Progenitor cell of endocrine pancreas (in vitro differentiated cells): ENCODE measurements at places on chromosomes 2 and 18. TPM values are rescaled to one million over a fixed set of nuclear protein-coding genes. Genes with fewer than 3 reads are reported as not detected.

LHCGR gene
- total RNA-seq: not detected in 2 replicates

LCT gene
- 0.19 TPM in 1 of 2 replicates, not detected in the other for total RNA-seq

C2orf78 gene
- total RNA-seq: not detected in 2 replicates

SP5 gene
- total RNA-seq: 0.60 and 1.9 TPM in 2 replicates

RSAD2 gene
- 4.4 and 5.3 TPM in 2 replicates for total RNA-seq

KCNF1 gene
- 0.55 and 0.71 TPM in 2 replicates for total RNA-seq

IL37 gene
- not detected in 2 replicates for total RNA-seq

GRCh38 chr2:182132605-182133004 lies 147.0 kb downstream of the PPP1R1C start:
- no peak overlapping the region for H3K27ac ChIP-seq
- H3K36me3 ChIP-seq: no peaks in the 10 kb centered on the region
- no peak for DNase-seq
- H3K27me3 ChIP-seq: peaks cover 4% of the 10 kb centered on the region
- no peak overlapping the region for H3K4me3 ChIP-seq

DNA sequence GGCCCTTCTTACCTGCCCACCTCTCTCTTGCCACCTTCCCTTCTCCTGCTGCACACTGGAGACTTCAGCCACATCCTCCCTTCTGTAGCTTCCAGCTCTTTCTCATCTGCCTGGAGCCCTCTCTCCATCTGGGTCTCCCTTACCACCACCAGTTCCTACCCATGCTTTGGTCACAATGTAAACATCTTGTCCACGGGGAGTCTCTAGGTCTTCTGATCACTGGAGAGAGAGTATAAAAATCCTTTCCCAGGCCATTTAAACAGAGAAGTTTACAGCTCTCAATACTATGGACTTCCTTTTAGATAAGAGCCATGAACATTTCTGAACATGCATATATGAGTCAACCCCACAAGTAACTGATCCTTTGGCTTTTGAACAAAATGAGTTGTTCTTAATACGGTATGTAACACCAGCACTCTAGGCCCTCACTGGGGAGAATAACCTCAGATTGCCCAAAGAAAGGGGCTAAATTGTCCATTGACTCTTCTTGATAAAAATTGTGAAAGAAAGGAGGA lies 5.8 kb downstream of the ARHGAP25 start:
- DNase-seq: no peak
- peaks cover 2% of the 10 kb centered on the region for H3K4me1 ChIP-seq
- H3K4me3 ChIP-seq: no peak overlapping the region
- no peaks in the 10 kb centered on the region for H3K36me3 ChIP-seq
- H3K27ac ChIP-seq: no peak overlapping the region

DNA sequence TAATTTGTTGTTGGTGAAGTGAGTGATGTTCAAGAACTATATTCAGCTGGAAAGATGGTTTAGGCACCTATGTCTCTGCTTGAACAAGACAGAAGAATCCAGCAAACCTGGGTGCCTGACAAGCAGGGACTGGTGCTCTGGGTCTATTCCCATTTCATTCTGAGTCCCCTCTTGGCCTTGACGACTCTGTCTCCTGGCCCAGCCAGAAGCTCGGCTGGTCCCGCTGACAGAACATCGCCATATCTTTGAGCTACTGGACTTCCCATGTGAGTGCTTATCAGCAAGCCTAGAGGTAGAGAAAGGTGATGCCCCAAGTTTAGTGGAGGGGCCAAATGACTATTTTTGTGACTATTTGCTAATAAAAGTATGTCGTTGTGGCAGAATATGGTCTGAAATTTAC lies 48.2 kb downstream of the SDC1 start:
- no peak for DNase-seq
- H3K27ac ChIP-seq: no peak overlapping the region
- H3K4me1 ChIP-seq: no peaks in the 10 kb centered on the region
- H3K36me3 ChIP-seq: no peaks in the 10 kb centered on the region
- H3K27me3 ChIP-seq: no peaks in the 10 kb centered on the region

- H3K4me1 ChIP-seq: peaks cover 15% of the 10 kb centered on the region
- no peak overlapping the region for H3K4me3 ChIP-seq
- no peak overlapping the region for H3K27ac ChIP-seq
- peaks cover 9% of the 10 kb centered on the region for H3K27me3 ChIP-seq
These were observed 2109.4 kb upstream of the PIK3C3 start for GRCh38 chr18:39845631-39846030.

GRCh38 chr2:140274891-140275290 lies 1494.7 kb upstream of the NXPH2 start:
- H3K27ac ChIP-seq: no peak overlapping the region
- H3K4me1 ChIP-seq: no peaks in the 10 kb centered on the region
- no peak for DNase-seq
- H3K27me3 ChIP-seq: no peaks in the 10 kb centered on the region
- H3K4me3 ChIP-seq: no peak overlapping the region

GRCh38 chr2:134341476-134341875 lies 87.6 kb downstream of the MGAT5 start:
- H3K4me3 ChIP-seq: no peak overlapping the region
- peaks cover 29% of the 10 kb centered on the region for H3K36me3 ChIP-seq
- no peak for DNase-seq

DNA sequence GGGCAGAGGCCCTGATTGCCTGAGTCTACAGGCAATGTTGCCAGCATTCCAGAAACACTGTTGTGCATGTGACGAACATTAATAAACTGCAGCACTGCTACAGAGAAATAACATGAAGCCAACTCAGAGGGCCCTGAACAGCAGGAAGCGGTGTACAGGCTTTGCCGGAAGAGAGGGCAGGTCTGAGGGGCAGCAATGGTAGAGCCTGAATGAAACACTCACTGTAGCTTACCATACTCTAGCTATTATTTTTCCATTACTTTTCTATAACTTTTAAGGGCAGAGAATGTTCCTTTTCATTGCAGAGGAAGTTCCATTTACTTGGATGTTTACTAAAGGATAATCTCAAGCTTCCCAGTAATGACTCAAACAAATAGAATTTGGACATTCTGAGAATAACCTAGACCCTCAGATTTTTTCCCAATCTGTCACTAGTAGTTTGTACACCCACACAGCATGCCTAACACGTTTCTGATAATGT lies 150.4 kb downstream of the MTX2 start:
- no peak for DNase-seq
- peaks cover 2% of the 10 kb centered on the region for H3K27me3 ChIP-seq
- H3K4me3 ChIP-seq: no peak overlapping the region
- H3K27ac ChIP-seq: no peak overlapping the region
- no peaks in the 10 kb centered on the region for H3K36me3 ChIP-seq

- no peaks in the 10 kb centered on the region for H3K36me3 ChIP-seq
- H3K27me3 ChIP-seq: no peaks in the 10 kb centered on the region
- H3K27ac ChIP-seq: no peak overlapping the region
These were observed 67.0 kb downstream of the TSHZ1 start for GRCh38 chr18:75277610-75277928.

GRCh38 chr2:3094999-3095958 lies 282.3 kb downstream of the EIPR1 start:
- no peaks in the 10 kb centered on the region for H3K36me3 ChIP-seq
- no peak for DNase-seq
- H3K4me1 ChIP-seq: peaks cover 10% of the 10 kb centered on the region
- no peak overlapping the region for H3K4me3 ChIP-seq
- H3K27me3 ChIP-seq: no peaks in the 10 kb centered on the region

DNA sequence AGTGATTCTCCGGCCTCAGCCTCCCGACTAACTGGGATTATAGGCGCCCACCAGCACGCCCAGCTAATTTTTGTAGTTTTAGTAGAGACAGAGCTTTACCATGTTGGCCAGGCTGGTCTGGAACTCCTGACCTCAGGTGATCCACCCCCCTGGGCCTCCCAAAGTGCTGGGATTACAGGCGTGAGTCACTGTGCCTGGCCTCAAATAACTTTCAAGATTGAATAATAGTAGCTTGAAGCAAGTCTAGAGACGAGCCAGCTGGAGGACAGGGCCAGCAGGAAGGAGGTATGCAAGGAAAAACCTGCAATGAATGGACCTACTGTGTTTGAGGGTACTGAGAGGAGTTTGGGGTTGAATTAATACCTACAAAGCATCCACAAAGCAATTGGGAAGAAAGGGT lies 87.5 kb downstream of the MSH2 start:
- no peaks in the 10 kb centered on the region for H3K27me3 ChIP-seq
- no peak for DNase-seq
- H3K4me3 ChIP-seq: no peak overlapping the region

DNA sequence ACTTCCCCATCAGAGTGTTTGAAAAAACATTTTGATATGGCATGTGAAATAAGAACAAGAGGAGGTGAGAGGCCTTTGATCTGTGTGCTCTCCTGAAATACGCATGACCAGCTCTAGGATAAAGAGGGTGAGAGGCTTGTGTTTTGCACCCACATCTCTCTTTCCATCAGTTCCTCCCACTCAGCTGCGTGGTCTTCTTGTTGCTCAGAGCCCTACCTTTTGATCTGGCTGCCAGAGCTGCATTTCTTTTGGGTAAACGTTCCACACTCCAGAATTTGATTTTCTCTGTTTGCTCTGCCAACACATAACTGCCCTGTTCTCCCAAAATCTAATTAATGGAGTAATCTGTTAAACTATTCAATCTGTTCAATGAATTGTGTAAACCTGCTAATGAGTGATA lies 72.0 kb upstream of the FN1 start:
- peak overlapping the region; percentile 30 for H3K27ac ChIP-seq
- DNase-seq: no peak
- H3K4me1 ChIP-seq: peaks cover 40% of the 10 kb centered on the region
- H3K36me3 ChIP-seq: no peaks in the 10 kb centered on the region
- H3K4me3 ChIP-seq: no peak overlapping the region

GRCh38 chr2:66875941-66876462 lies 441.1 kb downstream of the MEIS1 start:
- no peak overlapping the region for H3K4me3 ChIP-seq
- H3K27me3 ChIP-seq: no peaks in the 10 kb centered on the region
- H3K36me3 ChIP-seq: no peaks in the 10 kb centered on the region
- H3K4me1 ChIP-seq: peaks cover 34% of the 10 kb centered on the region

- H3K27ac ChIP-seq: no peak overlapping the region
- no peak overlapping the region for H3K4me3 ChIP-seq
- no peaks in the 10 kb centered on the region for H3K4me1 ChIP-seq
- DNase-seq: no peak
- H3K27me3 ChIP-seq: peaks cover 23% of the 10 kb centered on the region
These were observed 37.7 kb upstream of the GPR155 start for GRCh38 chr2:174524527-174524926.

DNA sequence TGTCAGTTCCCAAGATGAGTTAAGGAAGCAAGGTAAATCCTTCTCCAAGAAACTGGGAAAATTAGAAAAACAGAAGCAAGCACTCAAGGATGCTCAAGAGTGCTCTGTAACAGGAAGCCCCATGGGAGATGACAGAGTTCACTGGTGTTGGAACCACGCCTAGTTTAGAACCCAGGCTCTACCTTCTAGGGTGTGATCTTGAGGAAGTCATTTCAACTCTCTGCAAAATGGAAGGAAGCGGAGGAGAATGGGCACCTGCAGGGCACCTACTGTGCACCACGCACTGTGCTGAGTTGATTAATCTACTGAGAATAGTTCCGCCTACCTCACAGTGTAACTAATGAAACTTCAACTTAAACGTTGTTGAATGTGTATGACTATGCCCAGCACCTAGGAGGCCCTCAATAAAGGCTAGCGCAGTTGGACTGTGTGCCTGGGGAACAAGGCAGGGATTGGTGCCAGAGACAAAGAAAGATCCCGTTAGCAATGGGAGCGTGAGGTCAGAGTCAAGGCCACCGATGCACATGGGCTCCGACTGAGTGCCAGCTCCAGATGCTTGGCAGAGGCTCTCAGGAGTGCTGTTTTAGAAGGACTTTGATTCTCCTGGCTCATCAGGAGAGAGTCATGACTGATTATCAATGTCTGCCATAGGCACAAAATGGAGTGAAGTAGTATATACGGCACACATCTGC lies 93.7 kb downstream of the MAPK4 start:
- no peak for DNase-seq
- peaks cover 11% of the 10 kb centered on the region for H3K4me1 ChIP-seq
- no peaks in the 10 kb centered on the region for H3K27me3 ChIP-seq
- H3K27ac ChIP-seq: no peak overlapping the region
- no peaks in the 10 kb centered on the region for H3K36me3 ChIP-seq

- H3K27me3 ChIP-seq: no peaks in the 10 kb centered on the region
- no peak overlapping the region for H3K27ac ChIP-seq
- no peaks in the 10 kb centered on the region for H3K36me3 ChIP-seq
- H3K4me1 ChIP-seq: peaks cover 11% of the 10 kb centered on the region
- no peak for DNase-seq
- no peak overlapping the region for H3K4me3 ChIP-seq
These were observed 18.2 kb upstream of the ACSL3 start for GRCh38 chr2:222842491-222843174.

DNA sequence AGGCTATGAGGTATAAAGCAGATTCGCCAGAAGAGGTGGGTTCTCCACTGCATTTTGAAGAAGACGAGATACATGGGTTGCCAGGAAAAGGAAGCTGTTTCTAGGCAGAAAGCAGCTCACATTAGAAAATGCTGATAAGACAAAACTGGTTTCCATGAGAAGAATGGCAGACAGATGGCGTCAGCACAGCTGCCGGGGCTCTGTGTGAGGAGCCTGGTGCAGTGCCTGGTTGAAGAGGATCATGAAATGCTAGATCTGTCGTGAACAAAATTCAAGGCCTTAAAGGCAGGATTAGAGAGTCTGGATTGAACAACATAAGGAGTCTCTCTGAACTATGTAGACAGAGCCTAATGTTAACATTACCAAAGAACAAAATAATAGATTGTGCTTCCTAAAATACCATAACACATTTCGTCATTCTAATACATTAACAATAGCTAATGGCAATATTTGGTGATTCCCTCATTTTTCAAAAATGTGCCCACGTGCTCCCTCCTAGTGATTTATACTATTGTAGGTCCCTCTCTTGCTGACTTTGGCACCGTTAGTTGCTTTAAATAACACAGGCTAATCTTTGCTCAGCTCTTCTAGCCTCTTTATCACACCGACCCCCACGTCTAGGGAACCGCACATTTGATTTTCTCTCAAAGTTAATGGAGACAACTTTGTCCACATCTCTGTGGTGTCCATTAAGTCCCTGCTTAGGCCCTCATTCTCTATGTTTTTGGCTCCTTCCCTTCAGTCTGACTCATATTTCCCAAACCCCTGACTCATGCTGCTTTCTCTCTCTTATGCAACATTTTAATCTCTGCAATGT lies 38.2 kb downstream of the EFEMP1 start:
- no peak for DNase-seq
- peaks cover 2% of the 10 kb centered on the region for H3K36me3 ChIP-seq
- H3K27me3 ChIP-seq: no peaks in the 10 kb centered on the region
- no peak overlapping the region for H3K27ac ChIP-seq
- peaks cover 3% of the 10 kb centered on the region for H3K4me1 ChIP-seq
